Ammon's horn (tissue), 1 donor: ENCODE measurements at places on chromosomes 1 and 21.

GRCh38 chr1:227849251-227849650 is 33.8 kb downstream of the PRSS38 start:
- DNase-seq, result no peak

- DNase-seq, result no peak
Measured at GRCh38 chr1:216450227-216450626, 27.0 kb upstream of the USH2A start.

DNA sequence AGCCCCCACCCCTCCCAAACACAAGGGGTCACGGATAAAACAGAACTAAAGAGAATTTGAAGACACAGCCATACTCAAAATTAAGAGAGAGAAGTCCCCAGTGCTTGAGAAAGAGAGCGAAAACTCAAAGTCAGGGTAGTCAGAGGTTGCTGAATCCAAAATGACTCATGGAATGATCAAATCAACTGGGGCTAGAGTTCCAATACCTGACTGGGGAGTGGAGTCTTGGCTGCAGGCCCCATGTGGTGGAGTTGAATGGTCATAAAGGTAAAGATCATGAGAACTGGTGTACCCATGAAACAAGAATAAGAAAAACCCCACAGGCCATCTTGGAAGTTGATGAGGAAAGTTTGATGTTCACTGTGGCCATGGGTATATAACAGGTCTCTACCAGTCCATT is 84.5 kb upstream of the LRRN2 start:
- DNase-seq, result no peak

DNA sequence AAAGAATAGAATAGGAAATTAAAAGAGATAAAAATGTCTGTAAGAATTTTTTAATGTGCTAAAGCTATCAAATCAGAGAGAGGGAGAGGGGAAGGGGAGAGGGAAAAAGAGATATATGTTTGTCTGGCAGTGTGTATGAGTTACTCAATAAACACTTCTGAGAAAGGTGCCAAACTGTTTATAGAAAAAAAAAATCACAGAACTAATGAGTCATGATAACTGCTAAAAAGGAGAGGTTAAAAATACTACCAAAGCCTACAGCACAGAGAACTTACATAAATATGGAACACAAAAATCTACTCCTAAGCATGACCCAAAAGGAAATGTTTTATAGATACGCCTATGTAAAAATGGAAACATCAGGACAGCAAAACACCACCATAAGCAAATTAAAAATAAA is 45.4 kb downstream of the SELENOF start:
- no peak for DNase-seq

- no peak for DNase-seq
Measured at GRCh38 chr1:70196333-70196732, 9.0 kb downstream of the LRRC40 start.

GRCh38 chr1:9044236-9044635 is 18.0 kb upstream of the SLC2A7 start:
- no peak for DNase-seq

DNA sequence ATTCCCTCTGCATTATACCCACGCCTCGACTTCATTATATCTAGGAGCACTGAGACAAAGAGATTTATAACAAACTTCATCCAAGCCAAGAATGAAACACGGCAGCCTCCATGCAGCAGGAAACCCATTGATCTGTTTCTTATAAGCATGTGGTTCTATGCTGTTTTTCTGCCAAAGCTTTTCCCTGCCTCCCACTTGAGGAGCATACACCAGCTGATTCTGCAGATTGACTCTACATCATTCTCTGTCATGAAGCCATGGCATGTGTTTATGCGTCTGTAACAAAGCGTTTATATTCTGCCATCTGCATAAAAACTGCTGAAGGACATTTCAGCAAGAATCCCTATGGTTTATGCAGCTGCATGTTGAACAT is 102.0 kb downstream of the CYYR1 start:
- peak; percentile 72 for DNase-seq

DNA sequence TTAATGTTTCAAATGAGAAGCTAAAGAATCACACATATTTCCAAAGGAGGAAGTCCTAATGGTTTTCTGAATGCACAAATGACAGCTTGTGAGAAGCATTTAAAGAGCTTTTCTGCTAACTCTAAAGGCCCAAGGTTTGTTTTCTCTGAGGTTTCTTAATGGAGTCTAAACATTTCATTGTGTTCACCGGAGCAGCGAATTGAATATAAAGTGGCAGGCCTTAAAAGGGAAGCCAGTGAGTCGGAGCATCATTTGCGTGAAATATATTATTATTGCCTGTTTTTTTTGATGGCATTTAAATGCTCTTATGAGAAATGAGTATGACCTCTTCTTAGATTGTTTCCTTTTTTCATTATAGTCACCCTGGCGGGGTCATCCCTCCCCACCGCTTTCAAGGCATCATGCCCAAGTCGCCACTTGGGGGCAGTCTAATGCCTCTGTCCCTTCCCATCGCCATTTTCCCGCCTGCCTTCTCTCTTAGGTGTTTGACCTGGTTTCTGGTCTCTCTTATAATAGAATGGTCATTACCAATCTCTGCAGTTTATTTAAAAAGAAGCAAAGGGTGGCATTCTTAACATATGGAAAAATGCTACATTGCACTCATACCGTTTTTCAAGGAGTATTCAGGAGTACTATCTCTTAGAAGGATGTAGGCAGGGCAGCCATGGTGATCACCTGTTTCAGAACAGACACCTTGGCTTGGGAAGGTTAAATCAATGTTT is 25.3 kb upstream of the OVAAL start:
- peak; percentile 82 for DNase-seq

DNA sequence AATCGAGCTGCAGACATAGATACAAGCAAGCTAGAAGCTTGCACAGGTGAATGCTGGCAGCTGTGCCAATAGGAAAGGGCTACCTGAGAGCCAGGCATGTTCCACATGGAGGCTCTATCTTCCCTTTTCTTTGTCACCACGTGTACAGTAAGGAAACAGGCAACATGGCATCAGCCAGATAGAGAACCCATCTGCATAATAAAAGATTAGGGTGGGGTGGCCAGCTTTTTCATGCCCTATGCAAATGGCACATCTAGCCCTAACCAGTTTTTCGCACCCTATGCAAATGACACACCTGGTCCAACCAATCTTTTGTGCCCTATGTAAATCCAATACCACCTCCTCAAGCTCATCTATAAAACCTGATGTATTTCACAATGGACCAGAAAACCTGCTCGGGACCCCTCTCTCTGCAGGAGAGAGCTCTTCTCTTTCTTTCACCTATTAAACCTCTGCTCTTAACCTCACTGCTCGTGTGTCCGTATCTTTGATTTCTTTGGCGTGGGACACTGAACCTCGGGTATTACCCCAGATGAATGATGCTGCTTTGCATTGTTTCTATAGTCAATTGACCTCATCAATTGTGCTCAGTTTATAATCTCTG is 93.9 kb downstream of the SLC30A10 start:
- no peak for DNase-seq

- no peak for DNase-seq
Measured at GRCh38 chr1:248596615-248597014, 885 bp downstream of the OR2T10 start.

- no peak for DNase-seq
Measured at GRCh38 chr1:20739225-20739624, 6.7 kb upstream of the SH2D5 start.

DNA sequence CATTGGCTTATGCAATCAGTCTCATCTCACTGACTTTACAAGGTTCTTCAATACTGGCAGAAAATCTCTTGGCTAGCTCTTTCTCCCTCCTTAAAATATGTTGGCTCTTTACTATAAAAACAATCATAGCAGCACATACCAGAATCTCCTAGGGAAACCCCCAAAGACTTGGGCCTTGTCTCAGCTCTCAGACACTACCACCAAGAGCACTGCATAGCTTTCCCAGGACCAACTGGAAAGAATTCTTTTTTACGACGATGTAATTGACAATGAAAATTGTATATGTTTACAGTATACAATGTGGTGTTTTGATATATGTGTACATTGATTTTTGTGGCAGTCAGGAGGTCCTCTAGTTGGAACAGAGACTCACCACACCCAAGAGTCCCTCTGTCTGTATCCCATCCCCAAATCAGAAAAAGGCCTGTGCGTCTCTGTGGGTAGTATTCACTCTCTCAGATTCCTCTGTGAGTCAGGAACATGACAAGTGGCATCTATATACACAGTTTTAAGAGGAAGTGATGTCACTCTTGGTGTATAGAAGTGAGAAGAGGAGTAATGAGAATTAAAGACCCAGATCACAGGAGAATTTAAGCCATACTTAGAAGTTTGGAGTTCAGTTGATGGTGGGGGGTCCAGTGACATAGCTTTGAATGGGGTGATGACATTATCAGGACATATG is 21.1 kb downstream of the SMAP2 start:
- no peak for DNase-seq

DNA sequence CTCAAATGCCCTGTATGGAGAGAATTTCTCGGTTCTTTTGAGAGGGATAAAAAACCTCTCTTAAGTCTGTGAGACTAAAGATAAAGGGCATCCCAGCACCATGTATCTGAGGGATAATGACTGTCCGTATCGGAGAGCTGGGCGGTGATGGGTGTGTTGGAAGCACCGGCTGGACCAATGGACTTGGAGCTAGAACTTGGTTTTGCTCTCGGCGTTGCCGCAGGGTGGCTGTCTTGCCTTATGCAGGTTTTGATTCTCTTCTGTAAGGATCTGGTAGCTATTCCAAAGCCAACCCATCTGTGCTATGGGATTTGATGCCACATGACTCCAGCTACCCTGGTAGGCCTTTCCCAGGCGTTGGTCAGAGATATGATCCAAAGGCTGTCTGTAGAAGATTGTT is 348.8 kb downstream of the KIF26B start:
- no peak for DNase-seq

DNA sequence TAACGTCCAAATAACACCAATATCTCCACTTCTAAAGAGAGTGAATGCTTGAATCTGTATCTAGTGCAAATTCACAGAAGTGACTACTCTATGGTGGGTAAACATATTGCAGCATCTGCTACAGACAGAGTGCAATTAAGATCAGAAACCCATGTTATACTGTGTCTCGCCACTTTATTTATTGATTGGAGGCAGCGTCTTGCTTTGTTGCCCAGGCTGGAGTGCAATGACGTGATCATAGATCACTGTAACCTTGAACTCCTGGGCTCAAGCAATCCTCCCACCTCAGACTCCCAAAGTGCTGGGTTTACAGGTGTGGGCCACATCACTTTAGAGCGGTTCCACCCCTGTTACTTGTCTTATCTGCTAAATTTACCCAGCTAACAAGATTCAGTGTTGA is 57.0 kb downstream of the HLCS start:
- DNase-seq, result no peak

GRCh38 chr1:61332196-61332753 is 249.9 kb downstream of the NFIA start:
- no peak for DNase-seq

GRCh38 chr1:227169343-227169742 is 148.9 kb downstream of the CDC42BPA start:
- DNase-seq, result no peak

- peak; percentile 47 for DNase-seq
Measured at GRCh38 chr21:18499761-18500376, 96.3 kb upstream of the TMPRSS15 start.

GRCh38 chr1:113552244-113552643 is 161.9 kb downstream of the MAGI3 start:
- DNase-seq, result no peak
